ENCODE measurements at places on chromosomes 3 and 15.

- peak; percentile 25 for DNase-seq
Measured at GRCh38 chr15:33124811-33125210, 69.7 kb downstream of the FMN1 start.

GRCh38 chr3:37676885-37677284 lies 184.8 kb upstream of the CTDSPL start:
- DNase-seq = no peak

- peak; percentile 1 for DNase-seq
Measured at GRCh38 chr3:43624619-43625305, 3.0 kb upstream of the ANO10 start.

- DNase-seq = peak; percentile 8
Measured at GRCh38 chr15:100559330-100559729, 30.6 kb upstream of the CERS3 start.

DNA sequence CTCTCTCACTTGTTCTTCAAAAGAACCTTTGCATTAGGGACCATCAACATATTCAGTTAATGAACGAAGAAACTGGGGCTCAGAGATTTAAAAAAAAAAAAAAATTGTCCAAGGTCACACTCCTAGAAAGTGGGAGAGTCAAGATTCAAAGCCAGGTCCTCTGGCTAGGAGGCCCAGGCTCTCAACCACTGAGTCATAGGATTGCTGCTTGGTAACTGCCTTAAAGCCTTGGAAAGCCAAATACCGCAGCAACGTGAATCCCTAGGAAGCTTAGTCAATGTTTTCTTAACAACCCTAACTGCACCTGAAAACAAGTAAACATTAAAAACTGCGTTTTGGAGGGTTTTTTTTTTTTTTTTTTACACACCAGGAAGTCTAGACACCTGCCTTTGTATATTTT lies 156.8 kb downstream of the WNT5A start:
- DNase-seq = peak; percentile 96

DNA sequence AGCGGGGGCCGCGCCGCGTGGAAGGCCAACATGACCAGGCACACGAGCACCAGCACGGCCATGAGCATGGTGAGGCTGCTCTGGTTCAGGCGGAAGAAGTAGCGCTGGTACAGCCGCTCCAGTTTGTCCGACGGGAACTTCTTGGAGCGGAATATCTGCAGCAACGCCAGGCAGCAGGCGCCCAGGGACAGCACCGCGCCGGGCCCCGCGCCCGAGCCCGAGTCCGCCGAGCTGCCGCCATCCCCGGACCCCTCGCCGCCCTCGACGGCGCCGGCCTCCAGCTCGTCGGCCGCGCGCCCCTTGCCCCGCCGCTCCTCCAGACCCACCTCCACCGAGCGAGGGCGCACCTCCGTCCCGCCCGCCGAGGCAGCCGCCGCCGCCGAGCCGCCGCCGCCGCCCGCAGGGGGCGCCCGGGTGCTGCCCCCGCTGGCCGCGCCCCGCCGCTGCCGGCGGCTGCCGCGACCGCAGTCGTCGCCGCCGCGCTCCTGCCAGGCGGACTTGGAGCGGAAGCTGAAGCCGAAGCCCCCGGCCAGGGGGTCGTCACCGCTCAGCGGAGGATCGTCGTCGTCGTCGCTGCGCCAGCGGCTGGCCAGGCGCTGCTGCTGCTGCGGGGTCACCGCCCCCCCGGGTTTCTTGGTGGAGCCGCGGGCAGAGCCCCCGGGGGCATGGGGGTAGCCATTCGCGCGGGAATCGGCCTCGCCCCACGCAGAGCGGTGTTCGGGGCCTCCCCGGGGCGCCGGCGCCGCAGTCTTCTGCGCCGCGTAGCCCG lies 957 bp downstream of the ADCY5 start:
- DNase-seq = no peak

DNA sequence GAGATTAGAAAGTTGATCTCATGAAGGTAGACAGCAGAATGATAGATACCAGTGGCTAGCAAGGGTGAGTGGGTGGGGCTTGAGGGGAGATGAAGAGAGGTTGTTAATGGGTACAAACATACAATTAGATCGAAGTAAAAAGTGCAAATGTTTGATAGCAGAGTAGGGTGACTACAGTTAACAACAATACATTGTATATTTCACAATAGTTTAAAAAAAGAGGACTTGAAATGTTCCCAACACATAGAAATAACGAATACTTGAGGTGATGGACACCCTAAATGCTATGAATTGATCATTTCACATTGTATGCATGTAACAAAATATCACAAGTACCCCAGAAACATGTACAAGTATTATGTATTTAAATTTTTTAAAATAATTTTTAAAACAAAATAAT lies 47.3 kb downstream of the ADAM10 start:
- no peak for DNase-seq

- DNase-seq = no peak
Measured at GRCh38 chr3:42758126-42758525, 14.9 kb downstream of the CCDC13 start.

DNA sequence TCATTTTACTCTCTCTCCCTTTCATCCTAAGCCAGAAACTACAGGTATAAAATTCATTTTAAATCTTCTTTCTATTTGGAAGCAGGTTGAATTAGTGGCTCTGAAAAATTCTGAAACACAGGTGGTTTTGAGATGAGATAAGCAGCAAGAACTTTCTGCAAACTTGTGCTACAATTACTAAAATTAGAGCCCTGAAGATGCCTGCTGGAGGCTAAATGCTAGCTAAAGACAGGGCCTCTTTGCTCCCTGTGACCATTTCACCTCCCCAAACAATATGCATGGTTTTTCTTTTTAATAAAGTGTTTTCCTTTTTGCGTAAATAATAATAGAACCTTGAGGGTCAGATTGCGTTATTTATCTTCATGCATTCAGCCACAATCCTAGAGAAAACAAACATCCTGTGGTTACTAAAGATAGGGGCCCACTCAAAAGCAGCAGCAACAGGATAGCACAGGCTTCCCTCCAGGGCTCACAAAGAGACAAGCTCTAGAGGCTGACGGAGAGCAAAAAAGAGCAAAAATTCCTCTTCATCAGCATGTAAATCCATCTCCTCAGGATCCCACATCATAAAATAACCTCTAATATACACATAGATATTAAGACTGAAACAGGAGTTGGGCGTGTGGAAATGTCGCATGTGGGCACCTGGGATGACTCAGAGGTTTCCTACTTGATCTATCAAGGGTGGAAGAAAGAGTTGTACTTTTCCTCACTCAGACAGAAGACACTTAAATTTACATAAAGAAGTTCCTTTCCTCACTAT lies 26.5 kb upstream of the CP start:
- no peak for DNase-seq

DNA sequence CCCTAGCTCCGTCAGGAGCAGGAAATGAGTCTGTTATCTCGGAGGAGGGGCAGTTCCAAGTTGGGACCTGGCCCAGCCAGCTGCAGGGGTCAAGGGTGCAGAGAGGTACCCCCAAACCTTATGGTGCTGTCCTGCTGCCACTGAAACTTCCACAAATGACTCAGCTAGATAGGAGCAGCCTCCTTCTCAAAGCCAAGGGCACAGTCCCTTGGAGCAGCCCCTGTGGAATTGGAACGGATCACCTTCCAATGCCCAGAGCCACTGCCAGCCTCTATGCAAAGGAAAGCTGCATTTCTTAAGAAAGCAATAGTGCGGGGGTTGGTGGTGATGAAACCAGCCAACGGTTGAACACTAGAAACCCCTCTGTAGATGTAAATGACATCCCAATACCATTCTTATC lies 19.6 kb upstream of the LRRK1 start:
- no peak for DNase-seq

DNA sequence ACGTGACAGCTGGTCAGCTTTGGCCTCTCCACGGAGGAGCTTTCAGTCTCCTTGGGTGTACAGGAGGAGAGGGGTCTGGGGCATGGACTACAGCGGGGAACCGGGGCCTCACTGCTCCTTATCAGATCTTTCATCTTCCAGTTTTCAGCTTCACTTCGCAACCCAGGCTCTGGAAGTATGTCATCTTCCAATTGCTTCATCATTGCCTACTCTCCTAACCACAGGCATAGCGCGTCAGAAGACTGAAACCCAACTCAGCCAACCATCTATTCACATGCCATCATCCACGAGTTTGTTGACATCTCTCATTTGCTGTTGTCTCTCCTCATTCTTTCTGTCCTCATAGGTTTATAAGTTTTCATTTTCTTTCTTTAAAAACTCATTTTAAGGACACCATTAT lies 119.5 kb downstream of the MYLK start:
- no peak for DNase-seq

- peak; percentile 61 for DNase-seq
Measured at GRCh38 chr3:105967117-105967516, 98.3 kb upstream of the CBLB start.

DNA sequence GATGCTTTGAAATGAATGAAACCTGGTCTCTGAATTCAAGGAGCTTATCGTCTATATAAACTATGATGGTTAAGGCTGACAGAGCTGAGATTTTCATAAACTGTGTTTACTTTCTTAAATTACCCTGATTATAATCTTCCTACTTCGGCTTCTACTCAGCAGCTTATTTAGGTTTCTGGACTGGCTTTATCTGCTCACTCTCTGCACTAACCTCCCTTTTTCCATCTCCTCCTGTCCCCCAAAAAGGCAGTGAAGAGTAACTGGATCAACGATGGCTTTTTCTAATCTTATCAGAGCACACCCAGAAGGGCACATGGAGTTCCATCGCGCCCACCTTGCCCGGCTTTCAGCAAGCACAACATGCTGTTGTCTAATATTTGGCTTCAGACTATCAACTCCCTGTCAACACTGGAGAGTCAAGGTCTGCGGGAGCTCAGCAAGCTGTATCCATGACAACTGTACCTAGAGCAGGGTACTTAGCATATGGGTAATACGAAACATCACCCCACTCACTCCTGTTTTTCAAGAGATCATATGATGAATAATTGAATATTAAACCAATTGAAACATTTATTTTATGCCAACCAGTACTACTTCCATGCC lies 417.3 kb downstream of the GABRB3 start:
- DNase-seq = no peak

DNA sequence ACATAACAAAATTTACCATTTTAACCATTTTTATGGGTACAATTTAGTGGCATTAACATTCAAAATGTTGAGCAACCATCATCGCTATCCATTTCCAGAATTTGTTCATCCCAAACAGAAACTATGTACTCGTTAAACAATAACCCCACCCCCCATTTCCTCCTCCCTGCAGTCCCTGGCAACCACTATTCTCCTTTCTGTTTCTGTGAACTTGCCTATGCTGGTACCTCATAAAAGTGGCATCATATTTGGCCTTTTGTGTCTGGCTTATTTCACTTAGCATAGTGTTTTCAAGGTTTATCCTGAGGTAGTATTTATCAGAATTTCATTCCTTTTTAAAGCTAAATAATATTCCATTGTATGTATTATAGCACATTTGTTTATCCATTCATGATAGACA lies 32.4 kb downstream of the C3orf80 start:
- no peak for DNase-seq

GRCh38 chr15:45162771-45163507 lies 24.8 kb downstream of the SHF start:
- peak; percentile 75 for DNase-seq

DNA sequence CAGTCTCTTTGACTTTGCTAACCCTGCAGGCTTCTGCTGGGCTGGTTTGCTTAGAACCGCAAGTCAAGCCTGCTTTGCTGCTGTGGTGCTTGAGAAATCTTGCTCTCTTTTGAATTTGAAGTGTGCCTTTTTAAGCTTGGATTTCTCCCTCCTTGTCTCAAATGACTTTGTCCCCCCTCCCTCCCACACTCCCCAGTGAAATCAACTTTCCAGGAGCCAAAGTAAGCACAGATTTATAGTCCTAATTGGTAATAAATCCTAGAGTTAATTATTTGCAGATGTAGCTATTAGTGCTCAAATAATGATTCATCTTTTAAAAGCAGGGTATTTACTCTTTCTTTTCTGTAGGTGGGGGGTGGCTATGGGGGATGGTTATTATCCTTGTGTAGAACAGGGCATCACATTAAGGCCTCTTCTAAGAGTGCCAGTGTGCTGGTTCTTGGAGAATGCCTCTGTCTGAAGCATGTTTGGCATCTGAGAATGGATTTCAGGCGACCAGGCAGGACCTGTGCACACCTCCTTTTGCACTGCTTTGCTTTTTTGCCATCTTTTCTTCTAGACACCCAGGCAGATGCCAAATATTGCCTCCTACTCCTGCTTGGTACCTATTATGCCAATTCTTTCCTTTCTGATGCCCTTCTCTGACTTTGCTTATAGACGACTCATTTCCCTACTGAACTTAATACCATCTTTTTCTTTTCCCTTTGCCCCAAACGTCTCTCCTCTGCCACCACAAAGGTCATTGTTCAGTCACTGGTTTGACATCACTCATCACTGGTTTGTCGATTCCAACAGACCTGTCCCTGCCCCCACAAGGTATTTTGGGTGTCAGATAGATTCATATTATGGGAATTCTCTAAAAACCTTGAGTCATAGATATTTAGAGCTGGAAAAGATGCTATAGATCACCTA lies 50.7 kb downstream of the CLDN11 start:
- peak; percentile 98 for DNase-seq

- no peak for DNase-seq
Measured at GRCh38 chr3:146037697-146038096, 123.3 kb downstream of the PLOD2 start.

DNA sequence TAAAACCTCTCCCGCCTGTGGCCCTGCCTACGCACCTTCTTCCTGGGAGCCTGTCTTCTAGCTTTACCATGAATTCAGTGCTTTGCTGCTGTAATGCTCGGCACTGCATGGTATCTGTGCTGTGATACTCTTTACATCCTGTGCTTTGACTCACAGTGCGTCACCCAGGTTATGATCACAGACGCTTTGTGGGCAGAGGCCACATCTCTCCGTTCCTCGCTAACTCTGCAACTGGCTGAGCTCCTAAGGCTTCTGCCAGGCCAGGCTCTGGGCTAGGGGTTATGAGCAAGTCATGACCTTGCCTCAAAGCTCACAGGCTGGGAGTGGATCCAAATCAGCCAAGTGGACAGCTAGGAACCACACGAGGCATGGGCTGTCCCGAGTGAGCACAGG lies 23.2 kb downstream of the SPTBN5 start:
- DNase-seq = peak; percentile 56

DNA sequence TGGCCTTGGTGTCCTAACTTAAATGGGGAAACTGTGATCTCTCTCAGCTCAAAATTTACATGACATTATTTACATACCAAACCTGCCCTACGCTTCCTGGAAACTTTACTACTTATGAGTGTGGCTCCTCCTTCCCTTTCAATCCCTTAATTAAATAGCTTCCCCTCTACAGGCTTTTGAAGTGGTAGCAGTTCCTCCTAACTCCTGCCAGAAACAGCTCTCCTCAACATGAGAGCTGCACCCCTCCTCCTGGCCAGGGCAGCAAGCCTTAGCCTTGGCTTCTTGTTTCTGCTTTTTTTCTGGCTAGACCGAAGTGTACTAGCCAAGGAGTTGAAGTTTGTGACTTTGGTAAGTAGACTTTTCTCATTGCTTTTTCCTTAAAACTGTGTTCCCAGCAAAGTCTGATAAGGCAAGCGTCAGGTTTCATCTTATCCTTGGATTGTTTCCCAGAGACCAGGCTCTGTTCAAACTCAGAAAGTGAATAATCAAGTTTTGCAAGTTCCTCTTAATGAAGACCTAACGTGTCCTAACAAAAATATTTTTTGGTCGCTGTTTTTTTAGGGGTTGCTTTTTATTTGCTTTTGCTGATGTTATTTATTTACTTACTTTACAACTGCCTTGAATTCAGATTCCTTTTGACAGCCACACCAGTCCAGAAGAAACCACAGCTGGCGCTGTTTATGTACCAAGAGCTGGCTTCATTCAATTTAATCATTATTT lies at the start of gene ACP3:
Gene ACP3, plus strand, starts transcription at position 179 of the 720 bp plus-strand sequence. Its CDS starts 50 bp downstream, at position 229.
- peak; percentile 66 for DNase-seq

- DNase-seq = no peak
Measured at GRCh38 chr3:156661155-156661554, 13.2 kb upstream of the TIPARP start.

GRCh38 chr3:175199961-175200360 lies 340.8 kb downstream of the NAALADL2 start:
- peak; percentile 32 for DNase-seq

All from fibroblast of skin of right quadriceps (primary cell).